ENCODE measurements at places on chromosomes 2 and 18.

DNA sequence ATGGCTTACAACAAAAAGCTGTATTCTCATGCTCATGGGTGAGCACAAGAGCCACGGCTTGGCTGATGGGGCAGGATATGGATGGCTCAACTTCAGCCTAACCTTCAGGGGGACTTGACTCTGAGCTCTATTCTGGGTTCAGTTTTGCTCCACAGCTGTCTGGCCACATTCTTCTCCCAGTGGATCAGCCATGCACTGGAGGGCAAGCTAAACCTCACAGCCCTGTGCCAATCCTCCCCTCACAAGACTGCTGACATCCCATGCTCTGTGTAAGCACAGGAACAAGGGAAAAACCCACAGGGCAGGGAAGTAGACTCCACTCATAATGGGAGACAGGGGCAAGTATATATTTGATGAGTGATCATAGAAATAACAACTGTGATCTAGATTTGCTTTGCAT lies 35.6 kb downstream of the COPS8 start:
- DNase-seq = no peak

- DNase-seq = no peak
Observed at GRCh38 chr2:17733599-17733998, 20.0 kb downstream of the SMC6 start.

- DNase-seq = no peak
Observed at GRCh38 chr2:210577263-210578071, 21.1 kb downstream of the CPS1 start.

DNA sequence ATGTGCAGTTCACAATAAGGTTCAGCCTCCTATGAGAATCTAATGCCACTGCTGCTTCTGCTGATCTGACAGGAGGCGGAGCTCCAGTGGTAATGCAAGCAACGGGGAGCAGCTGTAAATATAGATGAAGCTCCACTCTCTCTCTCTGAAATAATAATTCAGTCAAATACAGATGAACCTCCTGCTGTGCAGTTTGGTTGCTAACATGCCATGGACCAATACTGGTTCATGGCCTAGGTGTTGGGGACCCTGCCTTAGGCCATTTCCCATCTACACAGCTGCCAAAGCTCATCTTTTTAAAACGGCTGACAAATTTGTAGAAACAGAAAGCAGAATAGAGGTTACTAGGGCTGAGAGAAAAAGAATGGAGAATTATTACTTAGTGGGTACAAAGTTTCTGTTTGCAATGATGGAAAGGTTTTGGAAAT lies 10.7 kb upstream of the HNRNPA3 start:
- DNase-seq = no peak

DNA sequence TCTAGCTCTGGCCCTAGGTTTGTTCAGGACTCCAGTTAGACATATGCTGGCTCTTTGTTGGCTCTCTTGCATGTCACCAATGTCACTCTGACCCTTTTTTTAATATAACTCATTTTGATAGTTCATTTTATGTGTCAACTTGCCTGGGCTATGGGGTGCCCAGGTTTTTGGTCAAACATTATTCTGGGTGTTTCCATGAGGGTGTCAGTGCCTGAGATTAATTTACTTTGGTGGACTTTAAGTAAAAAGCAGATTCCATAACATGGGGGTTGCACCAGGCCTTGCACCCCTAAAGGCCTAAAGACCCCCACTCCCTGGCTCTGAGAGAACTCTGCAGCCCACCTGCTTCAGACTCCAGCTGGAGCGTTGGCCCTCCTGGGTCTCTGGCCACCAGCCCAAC lies 48.1 kb upstream of the SNTG2 start:
- no peak for DNase-seq

GRCh38 chr2:692767-693166 lies 15.6 kb upstream of the TMEM18 start:
- no peak for DNase-seq

DNA sequence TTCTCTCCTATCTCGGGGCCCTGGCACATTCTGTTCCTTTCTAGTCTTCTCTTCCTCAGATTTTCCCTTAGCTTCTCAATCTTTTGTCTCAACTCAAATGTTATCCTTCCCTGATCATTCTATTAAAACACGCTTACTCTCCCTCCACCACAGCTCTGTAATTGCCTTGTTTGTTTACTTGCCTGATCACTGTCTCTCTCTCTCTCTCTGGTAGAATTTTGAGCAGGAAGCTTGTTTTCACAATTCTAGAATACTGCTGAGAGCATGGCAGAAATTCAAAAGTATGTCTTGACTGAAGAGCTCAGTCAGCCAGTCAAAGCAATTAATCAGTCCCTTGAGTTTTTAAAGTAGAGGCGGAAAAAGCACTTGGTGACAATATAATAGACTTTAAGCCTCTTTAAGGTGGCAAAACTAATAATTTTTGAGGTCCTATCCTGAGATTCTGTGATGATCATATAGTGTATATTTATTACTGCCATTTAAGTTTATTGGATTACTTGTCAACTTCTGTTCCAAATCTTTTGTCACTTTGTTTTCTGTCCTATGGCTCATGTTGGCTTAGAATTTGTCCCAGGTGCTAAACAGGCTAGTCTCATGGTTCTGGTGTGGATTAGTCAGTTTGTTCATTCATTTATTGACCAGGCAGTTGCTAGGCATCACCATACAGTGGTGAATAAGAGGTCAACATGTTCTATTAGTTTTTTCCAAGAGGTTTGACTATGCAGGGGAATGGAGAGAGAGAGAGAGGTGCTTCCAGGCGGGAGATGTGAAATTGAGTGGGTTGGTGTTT lies 2.3 kb downstream of the PSMD1 start:
- no peak for DNase-seq

DNA sequence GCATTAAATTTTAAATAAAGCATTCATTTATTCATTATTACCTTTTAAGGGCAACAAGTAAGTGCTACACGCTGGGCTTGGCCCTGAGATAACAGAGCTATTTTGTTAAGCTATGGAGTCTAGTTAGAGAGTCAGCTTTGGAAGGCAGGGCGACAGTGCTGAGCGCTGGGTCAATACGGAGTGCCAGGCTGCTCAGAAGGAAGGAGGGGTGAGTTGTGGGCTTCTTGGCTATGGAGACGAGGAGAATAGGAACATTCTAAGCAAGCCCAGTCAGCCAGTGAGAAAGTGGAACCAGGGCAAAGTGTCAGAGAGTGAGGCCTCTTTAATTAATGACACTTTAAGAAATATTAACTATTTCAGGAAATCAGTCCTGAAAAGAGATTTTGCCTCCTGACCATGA lies 288.4 kb downstream of the LRRTM1 start:
- no peak for DNase-seq

- DNase-seq = no peak
Observed at GRCh38 chr2:231359441-231359840, 36.1 kb upstream of the B3GNT7 start.

DNA sequence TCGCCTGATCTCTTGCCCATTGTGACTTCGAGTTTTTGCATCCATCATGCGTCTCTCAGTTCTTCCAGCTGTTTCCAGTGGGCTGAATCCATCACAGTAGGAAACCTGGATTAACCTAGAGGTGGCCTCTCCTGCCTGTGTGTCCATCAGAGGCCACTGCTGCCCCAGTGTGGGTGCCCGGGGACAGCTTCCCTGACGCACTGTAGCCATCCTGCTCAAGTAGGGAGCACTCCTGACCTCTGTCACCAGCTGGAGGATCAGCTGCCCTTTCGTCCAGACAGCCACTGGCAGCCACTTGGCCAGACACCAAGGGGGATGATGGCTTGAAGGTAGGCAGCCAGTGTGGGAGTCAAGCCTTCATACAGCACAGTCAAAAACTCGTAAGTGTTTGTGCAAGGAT lies 36.9 kb upstream of the LBH start:
- no peak for DNase-seq
